ENCODE measurements at places on chromosomes 6 and 20. TPM values are rescaled to one million over a fixed set of nuclear protein-coding genes. Genes with fewer than 3 reads are reported as not detected.
A peak's percentile ranks its signal among the peaks of the same experiment; 100 is the strongest.

DNA sequence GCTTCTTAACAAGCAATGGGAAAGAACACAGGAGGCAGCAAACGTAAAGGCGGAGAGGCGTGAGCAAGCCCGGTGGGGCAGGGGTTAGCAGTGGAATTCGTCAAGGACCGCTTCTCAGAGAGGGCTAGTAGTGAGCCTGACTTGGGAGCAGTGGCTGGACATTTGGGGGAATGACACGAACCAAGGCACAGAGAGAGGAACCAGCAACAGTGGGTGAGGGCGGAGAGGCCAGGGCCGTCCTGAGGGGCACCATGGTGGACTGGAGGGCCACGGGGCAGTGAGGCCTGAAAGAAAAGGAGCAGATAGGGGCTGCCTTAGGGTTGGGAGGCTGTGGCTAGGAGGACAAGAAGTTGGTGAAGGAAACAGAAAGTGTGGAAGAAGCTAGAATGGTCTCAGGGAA is 12.1 kb upstream of the ARID1B start:
- DNase-seq: no peak

DNA sequence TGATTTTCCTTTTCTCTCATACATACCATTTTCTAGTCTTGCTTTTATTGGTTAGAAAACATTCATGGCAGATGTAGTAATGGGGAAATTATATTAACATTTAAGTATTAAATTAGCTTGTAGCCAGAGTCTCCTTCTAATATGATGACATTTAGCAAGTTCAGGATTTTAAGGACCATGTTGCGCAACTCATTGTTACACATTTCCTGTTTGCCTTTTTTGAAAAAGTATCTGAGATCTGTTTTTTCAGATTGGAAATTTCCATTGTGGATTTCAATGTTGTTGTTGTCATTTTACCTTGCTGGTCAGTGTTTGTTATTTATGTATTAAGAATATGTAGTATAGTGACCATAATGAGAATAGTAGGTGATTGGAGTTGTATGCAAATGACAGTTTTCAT is 38.7 kb downstream of the CDKAL1 start:
- DNase-seq: no peak

DNA sequence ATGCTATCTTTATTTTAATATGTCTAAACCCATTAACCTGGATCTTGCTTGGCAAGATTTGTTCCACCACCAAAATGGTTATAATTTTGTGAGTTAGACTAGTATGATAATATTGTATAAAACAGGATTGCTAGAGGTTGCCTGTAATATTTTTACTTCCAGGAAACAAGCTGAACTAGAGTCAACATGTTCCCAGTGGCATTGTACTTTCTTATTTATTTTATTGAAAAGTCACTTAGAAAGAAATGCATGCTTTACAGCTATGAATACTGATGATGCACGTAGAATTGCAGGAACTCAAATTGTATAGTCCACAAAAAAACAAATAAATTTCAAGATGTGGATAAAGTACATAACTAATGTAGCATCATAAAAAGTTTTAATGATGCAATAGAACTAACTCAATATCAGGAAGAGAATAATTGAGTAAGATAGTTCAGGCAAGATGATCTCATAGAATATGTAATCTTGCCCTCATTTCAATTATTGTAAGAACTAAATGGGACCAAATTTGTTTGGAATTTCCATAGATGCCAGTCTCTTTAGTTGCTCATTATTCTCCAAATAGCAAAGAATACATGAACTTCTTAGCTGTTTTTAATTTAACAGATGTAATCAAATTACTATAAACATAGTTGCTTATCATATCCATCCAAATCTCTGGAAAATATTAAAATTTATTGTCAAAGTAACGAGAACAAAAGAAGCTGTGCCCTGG is 451.8 kb downstream of the COL12A1 start:
- no peak for DNase-seq

- DNase-seq: no peak
Measured at GRCh38 chr6:15479761-15480160, 183.1 kb downstream of the DTNBP1 start.

DNA sequence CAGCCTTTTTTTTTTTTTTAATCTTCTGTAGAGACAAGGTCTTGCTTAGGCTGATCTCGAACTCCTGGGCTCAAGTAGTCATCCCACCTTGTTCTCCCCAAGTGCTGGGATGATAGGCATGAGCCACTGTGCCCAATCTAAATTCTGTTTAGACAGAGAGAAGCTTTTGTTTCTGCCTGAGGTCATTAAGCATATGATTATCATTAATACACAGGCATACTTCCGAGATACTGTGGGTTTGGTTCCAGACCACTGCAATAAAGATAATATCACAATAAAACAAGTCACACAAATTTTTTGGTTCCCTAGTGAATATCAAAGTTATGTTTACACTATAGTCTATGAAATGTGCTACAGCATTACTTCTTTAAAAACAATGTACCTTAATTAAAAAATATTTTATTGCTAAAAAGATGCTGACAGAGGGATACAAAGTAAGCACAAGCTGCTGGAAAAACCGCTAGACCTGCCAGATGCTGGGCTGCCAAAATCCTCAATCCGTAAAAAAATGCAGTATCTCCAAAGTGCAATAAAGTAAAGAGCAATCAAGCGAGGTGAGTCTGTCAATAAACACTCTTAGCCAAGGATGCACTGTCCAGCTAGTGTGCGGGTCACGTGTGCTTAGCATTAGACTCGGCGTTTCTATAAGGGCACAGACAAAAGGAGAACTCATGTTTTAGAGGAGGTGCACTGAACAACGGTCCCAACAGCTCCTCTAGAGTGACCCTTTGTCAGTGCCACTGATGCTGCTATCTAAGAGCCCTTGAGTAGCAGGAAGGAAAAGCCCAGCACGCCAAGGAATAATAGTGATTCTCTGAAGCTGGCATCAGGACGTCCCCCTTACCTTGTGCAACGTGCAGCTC is 16.1 kb downstream of the TXNDC5 start:
- no peak for DNase-seq

DNA sequence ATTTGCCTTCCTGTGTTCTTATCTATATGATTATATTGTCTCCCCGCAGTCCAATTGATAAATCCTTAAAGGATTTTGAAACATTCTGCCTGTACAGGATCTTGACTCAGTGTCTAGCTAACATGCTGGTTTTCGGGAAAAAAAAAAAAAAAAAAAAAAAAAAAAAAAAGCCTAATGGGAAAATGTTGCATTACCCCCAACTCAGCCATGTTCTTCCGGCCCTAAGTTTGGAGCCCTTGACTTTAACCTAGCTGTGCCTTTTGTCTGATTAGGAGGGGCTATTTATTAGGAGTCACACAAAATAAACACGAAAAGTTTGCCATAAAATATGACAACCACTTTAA is 244.4 kb upstream of the TCF21 start:
- DNase-seq: no peak

DNA sequence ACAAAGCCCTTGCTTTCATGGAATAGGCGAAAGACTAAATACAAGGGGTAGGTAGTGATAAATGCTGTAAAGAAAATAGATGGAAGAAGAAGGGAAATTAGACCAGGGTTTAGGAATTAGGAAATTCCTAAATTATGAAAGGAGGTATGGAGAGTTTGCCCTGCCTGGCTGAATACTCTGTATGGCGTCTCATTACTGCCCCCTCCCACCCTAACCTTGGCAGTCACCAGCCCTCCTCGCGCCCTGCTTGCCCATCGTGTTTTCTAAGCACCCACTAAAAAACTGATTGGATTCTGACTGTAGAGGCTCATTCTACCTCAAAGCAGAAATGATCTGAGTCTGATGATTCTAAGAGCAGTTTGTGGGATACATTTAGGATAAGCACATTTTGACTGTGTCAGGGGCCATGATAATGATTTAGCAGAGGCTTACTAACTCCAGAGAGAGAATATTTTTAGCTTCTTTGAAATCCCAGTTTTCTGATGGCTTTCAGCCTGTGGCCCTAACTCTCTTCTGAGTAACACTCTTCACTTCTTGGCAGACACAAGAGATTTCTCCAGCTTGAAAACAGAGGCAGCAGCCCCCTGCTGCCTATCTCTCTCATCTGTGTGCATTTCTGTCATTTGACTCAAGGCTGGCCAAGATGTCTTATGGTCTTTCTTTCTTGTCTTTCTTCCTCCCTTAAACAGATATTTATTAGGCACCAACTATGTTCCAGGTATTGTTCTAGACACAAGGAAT is 1.4 kb upstream of the CHD6 start:
- DNase-seq: no peak

DNA sequence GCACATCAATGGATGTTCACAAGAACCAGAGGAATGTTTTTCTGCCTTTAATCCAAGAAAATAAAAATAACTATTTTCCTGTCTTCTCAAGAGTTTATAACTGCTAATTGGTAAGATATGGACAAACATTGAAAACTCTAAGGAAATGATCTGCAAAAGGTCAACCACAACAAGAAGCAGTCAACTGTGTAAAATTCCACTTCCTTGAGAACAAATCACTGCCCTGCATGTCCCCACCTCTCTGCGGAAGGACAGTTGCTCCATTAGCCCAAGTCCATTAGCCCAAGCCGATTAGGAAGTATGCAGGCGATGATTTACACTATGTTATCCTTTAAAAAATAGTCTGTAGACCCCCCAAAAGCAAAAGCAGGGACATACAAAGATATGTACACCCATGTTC is 27.6 kb downstream of the SLC22A23 start:
- no peak for DNase-seq

DNA sequence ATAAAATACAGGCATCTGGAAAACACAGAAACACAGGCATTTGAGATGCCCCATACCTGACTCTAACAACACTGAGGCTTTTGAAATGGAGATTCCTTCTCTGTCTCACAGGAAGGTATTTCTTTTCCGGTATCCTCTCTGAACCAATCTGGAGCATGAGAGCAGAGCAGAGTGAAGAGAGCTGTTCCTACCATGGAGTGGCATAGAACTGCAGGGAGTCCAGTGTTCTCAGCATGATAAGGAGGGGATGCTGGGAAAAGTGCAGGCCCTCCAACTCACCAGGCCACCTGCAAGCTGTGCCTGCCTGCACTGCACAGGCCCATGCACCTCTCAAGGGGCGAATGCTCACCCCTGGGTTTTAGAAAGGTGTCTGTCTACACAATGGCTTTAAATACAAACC is 89.2 kb downstream of the FOXA2 start:
- no peak for DNase-seq

- DNase-seq: peak; percentile 66
Measured at GRCh38 chr20:51220293-51220706, 197.4 kb upstream of the KCNG1 start.

- no peak for DNase-seq
Measured at GRCh38 chr6:168415098-168415992, 25.6 kb upstream of the SMOC2 start.

DNA sequence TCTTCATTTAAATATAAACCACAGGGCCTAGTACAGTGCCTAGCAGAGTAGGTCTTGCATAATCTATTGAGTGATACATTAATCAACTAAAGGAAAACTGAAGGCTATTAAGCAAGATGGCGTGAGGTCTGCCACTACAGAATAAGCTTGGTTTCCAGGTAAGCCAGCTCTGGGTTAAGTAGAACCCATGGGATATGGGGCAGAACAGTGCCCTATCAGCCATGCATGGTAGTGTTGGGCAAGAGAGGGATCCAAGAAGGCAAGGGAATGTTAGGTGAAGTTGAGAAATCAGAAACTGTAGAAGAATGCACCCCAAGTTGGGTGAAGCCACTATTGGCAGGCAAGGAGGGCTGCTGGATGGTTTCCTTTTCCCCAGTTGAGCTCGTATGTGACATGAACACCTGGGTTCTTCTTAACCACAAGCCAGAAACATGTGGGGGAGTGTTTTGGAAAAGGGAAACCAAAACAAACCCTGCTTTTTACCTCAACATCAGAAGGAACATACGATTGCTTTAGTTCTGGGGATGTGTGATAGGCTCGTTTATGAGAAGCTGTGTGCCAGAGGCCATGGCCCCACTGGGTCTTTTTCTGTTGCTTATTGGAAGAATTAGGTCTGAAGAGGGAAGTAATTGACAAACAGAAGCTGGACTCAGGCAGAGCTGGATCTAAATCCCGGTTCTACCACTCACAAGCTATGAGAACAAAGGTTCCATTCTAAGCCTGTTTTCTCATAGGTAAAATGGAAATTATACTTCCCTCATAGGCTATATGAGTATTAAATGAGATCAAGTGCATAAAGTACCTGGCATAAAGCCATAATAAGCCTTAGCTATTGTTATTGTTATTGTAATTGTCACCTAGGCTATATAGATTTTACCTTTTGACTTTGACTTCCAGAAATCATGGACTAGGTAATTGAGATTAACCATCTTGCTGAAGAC is 33.5 kb downstream of the NEDD9 start:
- DNase-seq: no peak

GRCh38 chr6:9745966-9746365 is 668.9 kb downstream of the TFAP2A start:
- DNase-seq: no peak

GRCh38 chr6:159257846-159258245 is 88.6 kb downstream of the FNDC1 start:
- DNase-seq: no peak

DNA sequence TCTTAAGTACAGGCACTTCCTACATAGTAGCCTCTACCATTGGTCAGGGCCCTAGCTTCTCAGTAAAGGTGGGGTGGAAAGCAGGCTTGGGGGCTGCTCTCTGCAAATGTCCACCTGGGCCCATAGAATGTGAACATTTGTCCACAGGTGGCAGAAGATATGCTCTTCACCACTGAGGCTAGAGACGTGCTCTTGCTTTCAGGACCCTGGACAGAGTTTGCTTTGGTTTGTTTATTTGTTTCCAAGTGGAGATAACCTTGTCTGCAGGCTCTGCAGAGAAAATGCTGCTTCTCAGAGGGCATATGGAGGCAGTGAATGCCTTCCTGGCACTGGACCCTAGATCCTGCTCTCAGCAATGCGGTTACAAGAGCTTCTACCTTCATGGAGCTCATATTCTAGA is 129.0 kb downstream of the F13A1 start:
- DNase-seq: no peak

DNA sequence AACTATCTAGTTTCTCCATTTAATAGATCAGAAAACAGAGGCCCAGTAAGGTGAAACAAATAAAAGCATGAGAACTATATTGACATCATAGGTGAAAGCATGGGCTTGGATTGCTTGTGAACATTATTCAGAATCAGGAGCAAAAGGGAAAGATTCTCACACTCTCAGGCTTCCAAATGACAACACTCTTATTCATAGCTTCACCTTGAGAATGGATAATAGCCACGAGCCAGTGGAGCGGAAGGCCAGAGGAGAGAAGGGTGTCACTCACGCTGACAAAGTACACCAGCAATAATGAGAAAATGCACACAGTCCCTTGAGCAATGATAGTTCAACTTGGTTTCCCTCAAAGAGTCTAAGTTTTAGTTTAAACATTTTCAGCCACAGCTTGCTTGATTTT is 339.0 kb downstream of the TPBG start:
- DNase-seq: no peak

- DNase-seq: no peak
Measured at GRCh38 chr6:104591573-104592334, 268.0 kb downstream of the HACE1 start.

CLDN20 gene
- not detected for total RNA-seq

LRRN4 gene
- total RNA-seq: 0.11 TPM

RAET1L gene
- total RNA-seq: not detected

CAP2 gene
- 120 TPM for total RNA-seq

ERVFRD-1 gene
- not detected for total RNA-seq

NKX2-2 gene
- total RNA-seq: 0.11 TPM

KIAA1755 gene
- 7.0 TPM for total RNA-seq
